ENCODE measurements at places on chromosomes 12 and 14.

GRCh38 chr12:21818627-21819026 is 44.1 kb upstream of the KCNJ8 start:
- DNase-seq, result no peak

- DNase-seq, result no peak
Observed at GRCh38 chr12:13691598-13691997, 289.8 kb downstream of the GRIN2B start.

GRCh38 chr12:6205144-6205539 is 4.9 kb downstream of the CD9 start:
- no peak for DNase-seq

DNA sequence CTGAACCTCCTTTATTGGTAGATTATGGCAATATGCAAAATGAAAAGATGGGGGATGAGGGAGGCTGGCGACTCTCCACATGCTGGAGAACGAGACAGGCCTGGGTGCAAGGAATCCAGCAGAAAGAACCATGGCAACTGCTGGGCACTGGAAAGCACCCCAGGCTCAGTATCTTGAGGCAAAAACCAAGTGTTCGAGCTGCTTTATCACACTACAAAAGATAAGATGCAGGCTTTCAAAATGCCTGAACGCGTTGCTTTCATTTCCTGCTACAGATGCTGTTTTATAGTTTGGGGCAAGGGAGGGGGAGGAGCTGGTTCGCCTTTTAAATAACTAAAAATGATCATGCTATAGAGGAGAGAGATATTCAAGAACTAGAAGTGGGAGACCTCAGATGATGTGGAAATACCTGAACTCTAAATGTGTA is 38.9 kb downstream of the NIN start:
- DNase-seq, result no peak

DNA sequence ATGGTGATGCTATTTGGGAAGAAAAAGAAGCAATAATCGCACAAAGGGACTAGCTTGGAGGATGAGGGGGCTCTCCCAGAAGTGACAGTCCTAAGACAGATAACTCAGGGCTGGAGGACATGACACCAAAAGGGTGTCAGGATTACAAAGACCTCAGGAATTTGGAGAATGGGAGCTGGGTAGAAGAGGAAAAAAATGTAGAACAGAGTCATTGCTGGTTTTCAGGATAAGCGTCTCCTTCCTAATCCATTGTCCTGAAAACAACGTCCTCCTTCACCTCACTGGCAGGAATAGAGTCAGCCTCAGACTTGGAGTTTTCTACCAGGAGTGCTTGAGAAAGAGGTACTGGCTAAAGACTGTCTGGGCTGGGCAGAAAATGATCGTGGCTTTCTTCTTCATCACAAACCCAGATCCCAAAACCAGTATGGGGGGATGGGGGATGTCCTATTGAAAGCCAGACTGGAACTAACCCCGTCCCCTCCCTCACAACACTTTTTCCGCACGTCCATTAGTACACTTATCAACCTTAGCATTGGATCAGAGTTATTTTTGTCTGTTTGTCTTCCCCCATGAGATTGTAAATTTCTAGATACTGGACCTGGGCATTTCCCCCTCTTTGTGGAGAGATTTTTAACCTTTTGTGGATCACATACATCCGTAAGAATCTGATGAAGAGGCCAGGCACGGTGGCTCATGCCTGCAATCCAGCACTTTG is 14.3 kb downstream of the B4GALNT3 start:
- DNase-seq, result no peak

DNA sequence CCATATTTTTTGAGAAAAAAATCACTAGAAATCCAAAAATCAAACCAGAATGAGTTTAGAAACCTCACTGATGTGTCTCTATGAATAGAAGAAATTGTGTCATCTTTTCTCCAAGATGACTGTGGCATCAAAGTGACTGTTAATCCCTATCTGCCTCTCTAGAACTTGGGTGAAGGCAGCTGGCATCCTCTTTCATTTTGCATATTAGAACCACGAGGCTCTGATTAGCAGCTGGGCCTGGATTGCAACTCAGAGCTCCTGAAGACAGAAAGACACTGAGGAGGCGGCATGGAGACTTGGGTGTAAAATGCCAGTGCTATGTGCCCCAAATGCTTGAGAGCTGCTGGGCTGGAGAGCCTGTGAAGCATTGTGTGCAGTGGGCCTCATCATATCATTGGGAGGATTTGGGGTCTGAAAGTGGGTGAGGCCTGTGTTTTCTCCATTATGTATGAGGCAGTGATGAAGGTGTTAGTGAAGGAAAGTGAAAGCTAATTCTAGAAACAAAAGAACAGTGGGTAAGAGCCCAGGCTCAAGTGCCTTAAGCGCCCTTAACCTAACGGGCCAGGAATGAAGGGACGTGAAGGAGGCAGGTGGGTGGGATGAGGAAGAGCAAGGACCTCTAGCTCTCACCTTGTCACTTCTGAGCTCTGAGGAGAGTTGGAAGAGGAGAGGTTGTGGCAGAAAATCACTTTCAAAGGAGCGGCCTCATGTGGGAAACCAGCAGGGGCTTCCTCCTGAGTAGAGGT is 26.2 kb downstream of the NKX2-8 start:
- no peak for DNase-seq

GRCh38 chr14:67411370-67411769 is 595 bp downstream of the PLEK2 start:
- DNase-seq, result no peak

DNA sequence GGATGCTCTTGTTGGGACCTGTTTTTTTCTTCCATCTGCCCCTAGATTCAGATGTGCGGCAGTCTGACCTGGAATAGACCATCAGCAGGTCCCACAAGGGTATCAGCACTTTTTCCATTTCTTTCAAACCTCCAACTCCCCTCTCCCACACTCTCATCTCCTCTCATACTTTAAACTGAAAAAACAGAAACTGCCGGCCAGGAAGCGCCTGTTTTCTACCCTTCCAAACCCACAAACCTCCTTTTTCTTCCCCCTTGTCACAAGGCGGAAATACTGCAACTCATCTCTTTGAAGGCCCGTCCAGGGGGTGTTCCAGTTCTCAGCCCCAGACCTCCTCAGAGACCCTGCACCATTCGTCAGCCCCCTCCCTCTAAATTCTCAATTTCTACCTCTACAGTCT is 62.5 kb upstream of the FKBP4 start:
- DNase-seq, result no peak

- no peak for DNase-seq
Observed at GRCh38 chr14:77123381-77124325, 17.9 kb downstream of the ZDHHC22 start.

DNA sequence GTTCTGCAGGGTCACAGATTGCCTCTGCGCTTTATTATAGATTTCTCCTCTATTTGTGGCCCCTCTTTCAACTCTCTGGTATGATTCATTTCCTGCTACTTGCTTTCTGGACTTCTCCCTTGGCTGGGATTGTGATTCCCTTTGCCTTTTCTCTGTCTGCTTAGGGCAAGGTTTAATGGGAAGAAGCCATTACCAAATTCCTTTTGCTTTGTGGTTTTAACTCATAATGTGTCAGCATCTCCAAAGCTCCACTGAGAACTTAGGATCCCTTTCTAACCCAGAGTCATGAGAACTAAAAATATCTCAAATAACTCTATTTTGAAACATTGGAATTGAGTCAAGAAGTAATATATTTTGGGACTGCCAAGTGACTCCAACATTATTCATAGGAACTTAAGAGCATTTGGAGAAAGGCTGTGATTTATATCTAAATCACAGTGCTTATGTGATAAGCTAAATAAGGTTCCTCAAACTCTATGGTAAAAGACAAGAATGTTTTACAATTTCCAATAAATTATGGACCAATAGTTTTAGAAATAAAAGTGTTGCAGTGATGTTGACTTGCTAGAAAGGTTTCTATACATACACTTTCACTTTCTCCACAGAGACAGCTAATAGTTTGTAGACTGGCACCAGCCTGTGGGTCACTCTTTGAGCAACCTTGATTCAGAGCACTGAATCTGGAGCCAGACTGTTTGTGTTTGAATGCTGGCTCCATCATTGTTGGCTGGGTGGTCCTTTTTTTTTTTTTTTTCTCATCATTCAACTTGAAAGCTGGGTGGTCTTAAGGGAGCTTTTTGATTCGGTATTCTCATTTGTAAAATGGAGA is 93.9 kb downstream of the DACT1 start:
- DNase-seq, result no peak

GRCh38 chr12:96496944-96497343 is 7.6 kb downstream of the CFAP54 start:
- DNase-seq, result no peak

DNA sequence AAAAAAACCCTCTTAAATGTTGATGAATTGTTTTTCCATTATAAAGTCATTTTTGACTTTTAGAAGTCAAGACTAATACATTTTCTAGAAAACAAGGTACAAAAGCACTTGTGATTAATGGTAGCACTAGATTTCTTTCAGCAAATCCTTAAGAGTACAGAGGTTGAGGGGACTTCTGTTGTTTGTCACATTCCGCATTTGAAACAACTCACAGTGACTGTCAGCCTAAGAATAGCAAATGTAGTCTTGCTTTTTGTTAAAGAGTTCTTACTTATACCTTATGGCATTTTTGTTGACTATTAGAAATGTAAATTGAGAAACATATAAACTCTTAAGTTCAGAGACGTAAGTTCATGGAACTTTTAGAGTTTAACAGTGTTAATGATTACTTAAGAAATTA is 16.4 kb downstream of the YARS2 start:
- no peak for DNase-seq

DNA sequence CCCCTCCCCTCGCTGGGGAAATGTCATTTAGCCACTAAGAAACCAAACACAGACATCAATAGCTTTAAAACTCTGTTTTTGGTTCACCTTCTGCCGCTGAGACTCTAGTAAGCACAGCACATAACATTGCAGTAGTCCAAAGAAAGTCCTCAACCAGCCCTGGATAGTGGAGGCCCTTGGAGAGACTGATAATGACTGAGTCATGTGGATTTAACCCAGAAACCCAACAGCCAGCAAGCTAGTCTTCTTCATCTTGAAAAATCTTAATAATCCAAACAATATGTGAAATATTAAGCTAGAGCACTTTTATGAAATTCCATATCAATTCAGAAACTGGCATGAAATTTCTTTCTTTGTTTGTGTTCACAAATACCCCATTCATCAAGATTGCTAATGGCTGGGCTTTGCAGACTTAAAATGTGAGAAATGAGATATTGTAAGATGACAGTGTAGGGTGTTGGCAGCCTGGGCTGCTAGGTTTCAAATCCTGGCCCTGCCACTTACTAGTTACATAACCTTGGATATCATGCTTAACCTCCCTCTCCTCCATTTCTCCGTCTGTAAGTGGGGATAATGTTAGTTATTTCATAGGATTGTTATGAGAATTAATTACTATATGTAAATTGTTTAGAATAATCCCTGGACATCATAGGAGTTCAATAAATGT is 40.1 kb downstream of the RERG start:
- no peak for DNase-seq

DNA sequence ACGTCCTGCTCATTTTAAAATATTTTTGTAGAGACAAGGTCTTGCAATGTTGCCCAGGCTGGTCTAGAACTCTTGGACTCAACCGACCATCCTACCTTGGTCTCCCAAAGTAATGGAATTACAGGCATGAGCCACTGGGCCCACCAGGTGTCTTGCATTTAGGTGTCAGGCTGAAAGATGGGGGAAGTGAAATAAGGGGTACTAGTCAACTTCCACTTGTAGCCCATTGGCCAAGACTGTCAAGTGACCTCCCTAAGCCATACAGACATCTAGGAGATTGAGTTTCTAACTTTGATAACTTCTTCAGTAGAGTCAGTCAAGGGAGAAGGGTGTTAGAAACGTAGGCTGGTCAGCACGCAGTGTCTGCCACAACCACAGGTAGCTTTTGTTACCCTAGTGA is 32.0 kb downstream of the ARF6 start:
- no peak for DNase-seq

GRCh38 chr14:102898776-102899515 is 23.5 kb upstream of the AMN start:
- DNase-seq, result no peak

GRCh38 chr14:54845641-54846040 is 57.0 kb downstream of the GCH1 start:
- no peak for DNase-seq

- DNase-seq, result no peak
Observed at GRCh38 chr14:79569072-79569471, 642.2 kb downstream of the DIO2 start.

- peak; percentile 28 for DNase-seq
Observed at GRCh38 chr12:94621662-94622359, 28.5 kb downstream of the TMCC3 start.

- no peak for DNase-seq
Observed at GRCh38 chr14:50103558-50103957, 12.8 kb downstream of the VCPKMT start.

GRCh38 chr12:115032521-115032920 is 348.5 kb upstream of the TBX3 start:
- DNase-seq, result no peak

GRCh38 chr12:124592050-124592449 is 24.6 kb upstream of the NCOR2 start:
- no peak for DNase-seq

DNA sequence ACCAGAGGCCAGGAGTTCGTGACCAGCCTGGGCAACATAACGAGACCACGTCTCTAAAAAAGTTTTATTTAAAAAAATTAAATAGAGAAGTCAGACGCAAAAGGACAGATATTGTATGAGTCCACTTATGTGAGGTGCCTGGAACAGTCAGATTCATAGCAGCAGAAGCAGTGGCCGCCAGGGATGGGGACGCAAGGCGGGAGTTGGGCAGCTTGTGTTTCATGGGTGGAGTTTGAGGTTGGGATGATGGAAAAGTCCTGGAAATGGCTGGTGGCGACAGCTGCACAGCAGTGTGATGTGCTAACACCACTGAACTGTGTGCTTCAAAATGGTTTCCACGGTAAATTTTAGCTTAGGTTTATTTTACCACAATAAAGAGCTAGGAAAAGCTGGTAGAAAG is 57.6 kb upstream of the DDX11 start:
- DNase-seq, result no peak

DNA sequence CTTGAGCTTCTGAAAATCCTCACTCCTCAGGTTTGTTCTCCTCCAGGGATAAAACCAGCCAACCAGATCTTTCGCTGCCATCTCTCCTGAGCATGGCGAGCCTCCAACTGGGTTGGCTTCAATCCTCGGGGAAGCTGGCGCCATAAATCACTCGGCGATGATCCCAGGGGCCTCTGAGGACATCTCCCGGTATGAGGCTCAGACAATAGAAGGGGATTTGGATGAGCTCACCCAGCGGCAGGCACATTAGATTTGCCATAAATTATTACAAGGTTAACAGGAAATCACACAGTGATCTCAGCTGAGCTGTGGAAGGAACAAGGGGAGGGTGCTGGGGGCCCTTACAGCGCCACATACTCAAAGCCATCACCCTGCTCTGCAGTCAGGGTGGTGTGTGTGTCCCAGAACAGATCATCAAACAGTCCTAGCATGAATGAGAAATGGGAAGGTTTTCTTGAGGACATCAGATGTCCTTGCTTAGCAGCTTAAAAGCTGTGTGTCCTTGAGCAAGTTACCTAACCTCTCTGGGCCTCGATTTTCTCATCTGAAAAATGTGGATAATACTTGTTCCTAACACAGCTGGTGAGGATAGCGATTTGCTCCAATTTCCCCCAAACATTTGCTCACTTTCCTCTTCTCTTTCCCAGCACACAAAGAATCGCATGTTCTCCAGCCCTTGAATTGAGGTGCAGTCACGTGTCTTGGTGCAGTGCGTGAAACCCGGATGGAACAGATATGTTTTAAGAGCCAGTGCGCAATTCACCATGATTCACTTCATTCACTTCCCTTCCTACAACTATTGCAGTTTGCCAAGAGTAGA is 142.8 kb downstream of the SCARB1 start:
- no peak for DNase-seq

- DNase-seq, result no peak
Observed at GRCh38 chr14:49058511-49058910, 527.7 kb downstream of the RPS29 start.
